ENCODE measurements at places on chromosomes 7 and 10. TPM values are rescaled to one million over a fixed set of nuclear protein-coding genes. Genes with fewer than 3 reads are reported as not detected.

DNA sequence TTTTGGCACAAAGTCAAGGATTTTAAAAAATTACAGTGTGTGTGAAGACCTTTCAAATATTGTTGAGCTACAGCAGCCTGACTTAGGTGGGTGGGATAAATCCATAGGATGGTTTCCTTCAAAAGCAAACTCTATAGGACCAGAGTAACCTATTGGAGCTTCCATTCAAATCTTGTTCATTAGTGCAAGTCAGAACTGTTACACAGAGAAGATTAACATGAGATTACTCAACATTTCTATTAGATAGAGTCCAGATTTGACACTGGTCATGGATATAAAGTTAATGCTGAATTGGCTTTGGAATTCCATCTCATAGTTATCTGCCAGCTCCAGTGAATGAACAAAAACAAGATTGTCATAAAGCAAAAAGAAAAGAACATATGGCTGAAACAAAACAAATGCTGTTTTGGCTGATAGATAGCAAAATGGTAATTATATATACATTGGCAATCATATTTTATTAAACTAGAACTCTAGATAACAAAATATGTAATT lies 129.6 kb upstream of the SEMA3A start:
- peak; percentile 82 for DNase-seq

GRCh38 chr7:128917122-128917521 lies 6.6 kb upstream of the KCP start:
- DNase-seq = no peak

DNA sequence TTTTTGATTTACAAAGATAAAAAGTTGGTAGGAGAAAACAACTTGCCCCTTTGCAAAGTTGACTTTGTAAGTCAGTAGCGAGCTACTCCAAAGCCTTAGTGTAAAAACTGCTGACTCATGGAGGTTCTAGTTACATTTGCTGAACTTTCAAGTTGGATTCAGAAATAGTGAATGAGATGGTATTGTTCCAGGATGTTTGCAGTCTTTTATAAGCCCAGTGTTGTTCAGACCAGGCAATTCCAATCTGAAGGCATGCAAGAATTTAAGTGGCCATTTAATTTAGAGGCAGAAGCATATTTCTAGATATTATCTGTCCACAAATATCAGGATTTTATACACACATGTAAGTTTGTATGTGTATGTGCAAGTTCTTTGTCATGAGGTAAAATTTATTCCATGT lies 21.6 kb downstream of the TES start:
- peak; percentile 29 for DNase-seq

DNA sequence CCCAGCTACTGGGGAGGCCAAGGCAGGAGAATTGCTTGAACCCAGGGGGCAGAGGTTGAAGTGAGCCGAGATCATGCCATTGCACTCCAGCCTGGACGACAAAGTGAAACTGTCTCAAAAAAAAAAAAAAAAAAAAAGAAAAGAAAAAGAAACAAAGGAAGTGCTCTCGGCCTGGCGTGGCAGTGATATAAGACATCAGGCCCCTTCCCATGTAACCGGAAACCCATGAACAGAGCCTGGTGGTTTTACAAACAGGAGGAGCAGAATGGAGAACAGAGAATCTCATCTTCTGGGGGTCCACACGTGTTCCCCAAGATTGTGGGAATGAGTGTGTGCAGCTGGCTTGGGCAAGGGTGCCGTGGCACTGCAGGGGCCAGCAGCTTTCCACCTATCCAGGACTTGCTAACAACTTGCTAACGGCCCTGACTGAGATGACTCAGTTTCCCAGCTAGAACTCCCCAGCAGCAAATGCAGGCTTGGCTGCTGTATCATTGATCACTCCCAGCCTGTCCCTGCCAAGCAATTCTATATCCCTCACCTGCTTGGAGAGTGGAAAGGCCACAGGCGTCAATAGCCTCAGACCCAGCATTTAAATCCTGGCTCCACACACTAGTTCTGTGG lies 103.0 kb downstream of the COL26A1 start:
- DNase-seq = peak; percentile 38

GRCh38 chr10:29734962-29735627 lies 100.3 kb upstream of the SVIL start:
- peak; percentile 73 for DNase-seq

DNA sequence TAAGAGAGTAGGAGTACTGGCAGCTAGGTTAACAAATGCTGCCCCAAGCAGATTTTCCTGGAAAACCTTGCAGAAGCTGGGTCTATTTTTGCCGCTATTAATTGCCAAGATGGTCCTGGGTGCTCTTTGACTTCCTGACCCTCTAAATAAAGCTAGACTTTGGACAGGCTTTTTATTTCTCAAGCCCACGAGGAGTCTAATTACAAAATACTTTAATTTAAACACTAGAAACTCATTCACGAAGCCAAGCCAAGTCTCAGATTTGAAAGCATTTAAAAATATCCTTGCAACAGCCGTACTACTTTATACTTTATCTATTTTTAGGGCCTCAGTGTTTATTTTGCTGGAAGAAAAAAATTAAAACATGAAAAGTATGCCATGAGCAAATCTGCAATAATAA lies 45.1 kb downstream of the TMEM26 start:
- peak; percentile 31 for DNase-seq

GRCh38 chr7:96237040-96237439 lies 84.9 kb downstream of the SLC25A13 start:
- DNase-seq = no peak

GRCh38 chr10:93068411-93069244 lies 5.1 kb upstream of the CYP26A1 start:
- DNase-seq = peak; percentile 56

GRCh38 chr7:5382281-5382892 lies 41.2 kb downstream of the TNRC18 start:
- DNase-seq = peak; percentile 77

- no peak for DNase-seq
These were observed 73.3 kb downstream of the MCU start for GRCh38 chr10:72765051-72765745.

DNA sequence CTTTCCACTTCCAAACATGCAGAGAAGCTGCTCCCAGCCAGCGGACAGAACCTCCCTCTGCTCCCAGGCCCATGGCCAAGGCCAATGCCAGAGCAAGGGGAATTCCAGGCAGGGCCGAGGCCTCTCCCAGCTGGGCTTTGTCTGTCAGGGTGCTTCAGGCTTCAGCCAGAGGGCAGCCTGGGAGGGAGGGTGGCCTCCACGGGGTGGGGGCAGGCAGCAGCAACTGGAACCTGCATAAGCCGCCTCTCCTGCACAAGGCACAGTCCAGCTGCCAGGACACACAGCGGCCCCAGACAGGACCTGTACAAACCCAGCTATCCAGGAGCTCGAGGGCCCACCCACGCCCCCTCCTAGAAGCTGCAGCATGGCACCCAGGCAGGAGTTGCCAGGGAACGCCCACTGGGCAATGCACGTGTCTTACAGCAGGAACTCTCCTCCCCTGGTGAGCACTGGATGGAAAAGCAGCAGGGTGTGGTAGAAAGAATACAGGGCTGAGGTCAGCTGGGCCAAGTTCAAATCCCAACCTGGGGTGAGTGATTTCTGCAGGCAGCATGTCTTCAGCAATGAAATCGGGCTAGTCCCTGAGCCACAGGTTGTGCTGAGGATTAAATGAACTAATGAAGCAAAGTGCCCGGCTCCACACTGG lies 7.6 kb downstream of the FAM53B start:
- DNase-seq = peak; percentile 94

Gene GIMAP4
- 42.2 TPM for total RNA-seq

Gene VAX1
- not detected for total RNA-seq

Gene GPR85
- total RNA-seq = 1.2 TPM

Gene PHKG1
- 65.2 TPM for total RNA-seq

Gene ZNF22
- 45.0 TPM for total RNA-seq
